Activated CD8-positive, alpha-beta memory T cell treated with anti-CD3 and anti-CD28 coated beads, Interleukin-2, amount 50 U/mL, for 4 hours (primary cell): ENCODE measurements at places on chromosomes 1 and 21.

GRCh38 chr1:101175466-101175865, 61.4 kb upstream of the S1PR1 start:
- no peak for DNase-seq

GRCh38 chr1:86416343-86416742, 7.6 kb upstream of the CLCA2 start:
- DNase-seq = no peak

GRCh38 chr1:19979494-19979977, at the start of gene PLA2G2A:
TSS of gene PLA2G2A (minus strand) at chr1:19979618. CDS start at chr1:19978773, 845 bp downstream.
- no peak for DNase-seq

GRCh38 chr1:20588634-20589225, at the start of gene CDA:
TSS of gene CDA (plus strand) at chr1:20589097. CDS start at chr1:20589130, 33 bp downstream.
- DNase-seq = no peak

GRCh38 chr1:235511470-235512240, 7.4 kb upstream of the B3GALNT2 start:
- no peak for DNase-seq

DNA sequence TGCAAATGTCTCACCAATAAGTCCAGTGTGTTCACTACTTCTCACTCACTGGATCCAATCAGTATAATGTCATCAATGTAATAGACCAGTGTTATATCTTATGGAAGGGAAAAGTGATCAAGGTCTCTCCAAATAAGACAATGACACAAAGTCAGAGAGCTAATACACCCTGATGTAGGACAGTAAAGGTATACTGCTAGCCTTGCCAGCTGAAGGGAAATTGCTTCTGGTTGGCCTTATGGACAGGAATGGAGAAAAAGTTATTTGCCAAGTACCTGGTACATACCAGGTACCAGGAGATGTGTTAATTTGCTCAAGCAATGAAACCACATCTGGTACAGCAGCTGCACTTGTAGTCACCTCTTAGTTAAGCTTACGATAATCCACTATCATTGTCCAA, 141.0 kb downstream of the LTN1 start:
- no peak for DNase-seq

DNA sequence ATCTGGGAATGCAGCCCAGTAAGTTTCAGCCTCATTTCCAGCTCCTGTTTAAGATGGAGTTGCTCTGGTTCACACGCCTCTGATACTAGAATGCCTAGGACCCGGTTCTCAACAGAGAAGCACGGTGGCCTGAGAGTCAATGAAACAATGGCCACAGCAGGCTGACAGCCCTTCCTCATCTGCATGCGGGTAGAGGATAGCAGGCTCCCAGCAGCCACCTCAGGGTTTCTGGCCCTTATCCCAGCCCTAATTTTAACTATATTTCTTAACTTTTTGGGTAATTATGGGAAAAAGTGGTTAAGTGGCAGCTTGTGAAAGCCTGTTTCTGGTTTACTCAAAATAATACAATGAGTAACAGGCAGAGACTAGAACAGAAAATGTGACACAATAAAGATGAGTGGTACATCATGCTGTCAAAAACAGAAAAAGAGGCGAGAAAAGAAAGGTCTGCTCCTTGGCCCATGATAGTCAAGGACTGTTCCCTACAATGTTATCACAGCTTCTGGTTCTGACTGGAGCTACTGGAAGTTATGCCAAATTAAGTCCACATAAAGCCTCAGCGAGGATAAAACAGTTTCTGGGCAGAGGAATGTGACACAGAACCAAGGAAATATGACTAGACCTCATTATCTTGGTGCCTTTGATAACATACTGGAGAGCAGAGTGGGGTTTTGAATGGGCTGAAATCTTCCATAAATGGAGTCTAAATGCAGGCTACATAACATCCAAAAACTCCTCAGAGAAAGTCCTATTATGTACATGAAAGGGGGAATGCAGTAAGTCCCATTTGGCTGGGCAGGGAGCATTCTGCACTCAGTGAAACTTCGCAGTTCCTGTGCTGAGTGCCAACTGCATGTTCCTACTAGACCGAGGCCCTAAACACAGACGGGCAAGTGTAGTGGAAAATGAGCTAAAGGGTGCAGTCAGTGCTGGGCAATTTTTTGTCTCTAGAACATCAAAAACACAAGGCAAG, 92.1 kb downstream of the NIBAN1 start:
- DNase-seq = no peak

DNA sequence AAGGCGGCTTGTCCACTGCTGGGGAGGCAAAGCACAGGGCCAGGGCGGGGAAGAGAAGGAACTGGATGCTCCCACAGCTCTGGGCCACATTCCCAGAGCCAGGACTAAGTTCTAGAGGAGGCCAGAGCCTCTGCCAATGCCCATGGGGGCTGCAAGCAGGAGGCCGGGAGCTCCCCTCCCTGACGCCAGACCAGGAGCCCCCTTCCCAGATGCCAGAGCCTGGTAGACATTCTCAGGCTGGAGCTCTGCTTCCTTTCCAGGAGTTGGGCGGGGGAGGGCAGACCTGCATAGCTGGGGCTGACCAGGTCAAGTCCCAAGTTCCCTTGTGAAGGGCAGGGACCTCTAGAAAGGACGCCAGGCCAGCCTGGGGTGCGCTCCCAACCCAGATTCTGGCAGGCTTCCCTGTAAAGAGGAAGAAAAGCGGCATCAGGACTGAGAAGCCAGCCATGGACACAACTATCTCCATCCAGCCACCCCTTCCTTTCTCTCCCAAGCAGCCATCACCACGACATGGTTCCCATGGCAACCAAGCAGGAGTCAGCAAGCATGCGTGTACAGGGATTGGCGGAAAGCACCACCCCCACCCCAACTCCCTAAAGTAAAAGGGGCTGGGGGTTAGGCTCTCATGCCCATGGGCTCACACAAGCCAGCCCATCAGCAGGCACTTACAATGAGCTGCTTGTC, 13.4 kb downstream of the KIF21B start:
- no peak for DNase-seq

- no peak for DNase-seq
Measured at GRCh38 chr1:236342403-236343245, 51.5 kb upstream of the EDARADD start.

GRCh38 chr1:23906731-23907130, 6.4 kb downstream of the CNR2 start:
- DNase-seq = no peak

DNA sequence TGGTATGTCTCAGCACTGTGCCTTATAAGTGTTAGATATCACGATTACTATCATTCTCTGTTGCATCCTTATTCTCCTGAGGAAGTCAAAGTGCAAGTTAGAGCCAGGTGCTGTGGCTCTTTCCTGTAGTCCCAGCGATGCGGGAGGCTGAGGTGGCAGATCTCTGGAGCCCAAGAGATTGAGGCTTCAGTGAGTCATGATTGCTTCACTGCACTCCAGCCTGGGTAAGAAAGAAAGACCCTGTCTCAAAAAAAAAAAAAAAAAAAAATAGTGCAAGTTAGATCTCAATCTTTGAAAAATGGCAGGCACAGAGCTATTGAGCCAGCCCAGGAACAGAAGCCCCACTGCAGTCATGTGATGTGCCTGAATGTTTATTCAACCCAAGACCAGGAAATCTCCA, 147.8 kb upstream of the POGK start:
- no peak for DNase-seq

DNA sequence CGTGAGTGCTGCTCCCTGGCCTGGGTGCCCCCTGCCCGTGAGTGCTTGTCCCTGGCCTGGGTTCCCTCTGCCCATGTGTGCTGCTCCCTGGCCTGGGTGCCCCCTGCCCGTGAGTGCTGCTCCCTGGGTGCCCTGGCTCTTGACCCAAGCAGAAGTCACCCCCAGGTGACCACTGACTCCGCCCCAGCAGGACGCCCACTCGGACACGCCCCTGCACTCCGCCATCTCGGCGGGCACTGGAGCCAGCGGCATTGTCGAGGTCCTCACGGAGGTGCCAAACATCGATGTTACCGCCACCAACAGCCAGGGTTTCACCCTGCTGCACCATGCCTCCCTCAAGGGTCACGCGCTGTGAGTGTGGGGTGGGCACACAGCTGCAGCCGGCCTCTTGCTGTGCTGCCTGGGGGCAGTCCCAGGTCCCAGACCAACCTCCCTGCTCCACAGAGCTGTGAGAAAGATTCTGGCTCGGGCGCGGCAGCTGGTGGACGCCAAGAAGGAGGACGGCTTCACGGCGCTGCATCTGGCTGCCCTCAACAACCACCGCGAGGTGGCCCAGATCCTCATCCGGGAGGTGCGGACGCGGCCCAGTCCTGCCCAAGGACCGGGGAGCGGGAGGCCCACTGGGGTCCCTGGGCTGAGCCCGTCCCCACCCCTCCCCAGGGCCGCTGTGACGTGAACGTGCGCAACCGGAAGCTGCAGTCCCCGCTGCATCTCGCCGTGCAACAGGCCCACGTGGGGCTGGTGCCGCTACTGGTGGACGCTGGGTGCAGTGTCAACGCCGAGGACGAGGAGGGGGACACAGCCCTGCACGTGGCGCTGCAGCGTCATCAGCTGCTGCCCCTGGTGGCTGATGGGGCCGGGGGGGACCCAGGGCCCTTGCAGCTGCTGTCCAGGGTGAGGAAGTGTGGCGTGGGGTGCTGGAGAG, 3.9 kb upstream of the MMP23B start:
- peak; percentile 20 for DNase-seq

DNA sequence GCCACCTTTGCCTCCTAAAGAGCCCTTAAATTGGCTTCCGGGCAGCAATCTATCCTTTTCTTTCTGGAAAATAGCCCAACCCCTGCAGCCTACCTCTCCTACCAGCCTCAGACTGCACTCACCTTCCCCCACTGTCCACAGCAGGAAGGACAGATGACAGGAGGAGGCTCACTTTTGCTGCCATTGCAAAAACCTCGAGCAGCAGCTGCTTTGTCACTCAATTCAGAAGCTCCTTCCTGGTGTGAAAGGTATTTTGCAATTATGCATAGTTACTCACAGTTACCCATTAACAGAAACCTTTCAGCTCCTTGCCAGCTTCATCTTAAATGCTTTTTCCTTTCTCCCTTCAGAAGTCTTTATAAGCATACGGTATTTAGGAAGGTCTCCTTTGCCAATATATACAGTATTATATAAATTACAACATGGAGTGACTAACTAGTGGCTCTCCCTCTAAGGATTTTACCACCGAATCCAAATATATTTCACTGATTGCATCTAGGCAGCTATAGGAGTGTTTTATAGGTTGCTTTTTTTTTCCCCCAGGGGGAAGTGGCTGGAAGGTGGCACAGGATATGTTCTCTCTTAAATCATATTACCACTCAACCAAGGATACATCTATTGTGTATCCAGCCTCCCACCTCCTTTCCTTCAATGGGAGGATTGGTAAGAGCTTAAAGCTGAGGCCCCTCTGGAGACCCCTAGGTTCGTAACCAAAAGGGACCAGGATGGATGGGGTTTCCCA, 142.1 kb upstream of the IPO9 start:
- DNase-seq = no peak

DNA sequence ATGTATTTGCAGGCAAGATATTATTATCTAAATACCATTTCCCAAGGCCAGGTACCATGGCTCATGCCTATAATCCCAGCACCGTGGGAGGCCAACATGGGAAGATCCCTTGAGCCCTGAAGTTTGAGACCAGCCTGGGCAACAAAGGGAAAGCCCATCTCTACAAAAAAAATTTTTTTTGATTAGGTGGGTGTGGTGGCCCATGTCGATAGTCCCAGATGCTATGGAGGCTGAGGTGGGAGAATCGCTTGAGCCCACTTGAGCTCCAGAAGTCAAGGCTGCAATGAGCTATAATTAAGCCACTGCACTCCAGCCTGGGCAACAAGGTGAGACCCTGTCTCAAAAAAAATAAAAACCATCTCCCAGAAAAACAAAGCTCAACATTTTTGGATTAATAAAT, 2.2 kb downstream of the STMN1 start:
- DNase-seq = no peak

GRCh38 chr1:90724926-90725656, 8.0 kb upstream of the BARHL2 start:
- DNase-seq = no peak

DNA sequence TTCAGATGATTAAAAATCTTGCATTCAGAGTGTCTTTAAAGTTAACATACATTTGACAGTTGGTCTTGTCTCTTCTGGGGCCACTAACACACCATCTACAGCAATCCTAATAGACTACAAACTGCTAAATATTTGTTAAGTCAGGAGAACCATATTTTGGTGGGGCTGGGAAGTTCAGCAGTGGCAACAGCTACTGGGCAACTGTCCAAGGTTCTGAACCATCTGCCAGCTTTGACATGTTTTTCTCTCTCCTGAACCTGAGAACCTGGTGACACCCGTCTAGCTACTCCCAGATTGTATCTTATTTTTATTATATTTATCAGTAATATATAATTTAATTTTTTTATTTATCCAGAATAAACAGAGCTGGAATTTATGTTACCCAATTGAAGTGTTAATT, 199.0 kb upstream of the DPYD start:
- DNase-seq = no peak

DNA sequence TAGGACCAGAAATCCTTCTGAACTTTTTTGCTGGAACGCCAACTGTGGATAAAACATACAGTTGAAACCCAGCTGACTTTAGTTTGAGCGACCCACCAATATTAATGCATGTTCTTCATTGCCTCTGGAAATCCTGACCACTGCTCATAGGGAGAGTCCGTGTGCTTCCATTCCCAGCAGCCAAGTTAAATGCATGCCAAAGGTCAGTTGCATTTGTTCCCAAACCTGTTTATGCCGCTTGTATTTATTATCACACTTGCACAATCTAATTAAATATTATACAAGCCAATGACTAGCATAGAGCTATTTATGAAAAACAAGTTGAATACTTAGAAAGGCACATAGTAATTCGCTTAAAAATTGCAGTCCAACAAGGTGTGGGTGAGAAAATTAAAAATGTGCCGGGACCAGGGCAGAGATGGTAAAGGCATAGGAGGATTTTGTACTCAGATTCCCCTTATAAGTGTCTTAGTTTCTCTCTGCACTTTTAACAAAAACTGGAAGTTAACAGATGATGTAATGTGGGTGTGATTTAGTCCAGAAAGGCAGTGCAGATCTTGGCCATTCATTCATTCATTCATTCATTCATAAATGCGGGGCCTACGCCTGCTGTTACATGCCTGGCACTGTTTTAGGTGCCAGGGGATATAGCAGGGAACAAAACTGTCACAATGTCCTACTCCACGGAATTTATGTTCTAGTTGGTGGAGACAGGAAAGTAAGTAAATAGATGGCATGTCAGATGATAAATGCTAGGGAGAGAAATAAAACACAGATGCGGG, 99.7 kb downstream of the PRDM2 start:
- DNase-seq = no peak

GRCh38 chr1:176444286-176444685, 18.7 kb upstream of the PAPPA2 start:
- no peak for DNase-seq

DNA sequence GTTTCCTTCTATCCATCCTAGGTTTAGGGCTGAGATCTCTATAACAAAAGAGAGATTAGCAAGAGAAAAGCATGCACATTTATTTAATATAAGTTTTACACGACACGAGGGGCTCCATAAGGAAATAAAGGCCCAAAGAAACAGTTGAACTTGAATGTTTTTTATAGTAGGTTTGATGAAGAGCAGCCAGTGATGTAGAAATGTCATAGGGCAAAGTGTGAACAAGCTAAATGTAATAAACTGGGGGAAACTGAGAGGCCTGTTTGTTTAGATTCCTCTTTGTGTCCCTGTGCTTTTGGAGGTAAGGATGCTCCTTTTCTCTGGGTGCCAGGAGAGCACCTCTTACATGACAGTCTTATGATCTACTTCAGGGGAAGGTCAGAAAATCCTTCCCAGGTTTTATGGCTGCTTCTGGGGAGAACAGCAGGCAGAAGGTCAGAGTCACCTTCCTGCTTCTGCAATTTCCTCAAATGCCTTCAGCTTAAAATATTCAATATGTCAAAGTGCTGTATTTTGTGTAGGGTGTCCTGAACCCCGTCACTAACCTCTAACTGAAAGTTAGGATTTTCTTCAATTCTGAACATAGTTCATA, 9.5 kb upstream of the HORMAD1 start:
- DNase-seq = no peak

GRCh38 chr21:41813226-41813625, 46.4 kb upstream of the RIPK4 start:
- DNase-seq = no peak
